ENCODE measurements at places on chromosomes 7 and 10.

GRCh38 chr7:94975336-94975735 is 67.9 kb downstream of the PPP1R9A start:
- DNase-seq = no peak

GRCh38 chr7:30280631-30281030 is 3.8 kb upstream of the ZNRF2 start:
- no peak for DNase-seq

- no peak for DNase-seq
These were observed 58.6 kb upstream of the KCNIP2 start for GRCh38 chr10:101902032-101902819.

GRCh38 chr7:151427705-151428377 is 12.1 kb downstream of the CRYGN start:
- no peak for DNase-seq

GRCh38 chr7:101632641-101633040 is 3.5 kb upstream of the MYL10 start:
- DNase-seq = no peak

- no peak for DNase-seq
These were observed 51.7 kb upstream of the NANOS1 start for GRCh38 chr10:118977835-118978234.

DNA sequence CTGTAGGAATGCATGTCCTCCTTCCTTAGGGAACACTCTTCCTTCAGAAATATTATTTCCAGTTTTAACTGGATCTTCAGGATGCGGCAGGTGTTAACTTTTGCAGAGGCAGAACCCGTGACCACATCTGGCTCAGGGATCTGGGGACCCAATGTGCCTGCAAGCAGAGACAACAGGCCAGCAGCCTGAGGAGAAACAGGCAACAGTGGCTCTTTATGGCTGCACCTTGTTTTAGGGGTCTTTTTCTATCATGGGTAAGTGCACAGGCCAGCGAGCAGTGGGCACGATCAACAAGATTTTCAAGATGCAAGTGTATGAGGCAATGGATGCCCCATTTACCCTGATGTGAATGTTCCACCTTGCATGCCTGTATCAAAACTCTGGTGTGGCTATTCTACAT is 497.5 kb upstream of the KLF6 start:
- DNase-seq = no peak

GRCh38 chr7:1447551-1448244 is 11.6 kb downstream of the MICALL2 start:
- DNase-seq = no peak

DNA sequence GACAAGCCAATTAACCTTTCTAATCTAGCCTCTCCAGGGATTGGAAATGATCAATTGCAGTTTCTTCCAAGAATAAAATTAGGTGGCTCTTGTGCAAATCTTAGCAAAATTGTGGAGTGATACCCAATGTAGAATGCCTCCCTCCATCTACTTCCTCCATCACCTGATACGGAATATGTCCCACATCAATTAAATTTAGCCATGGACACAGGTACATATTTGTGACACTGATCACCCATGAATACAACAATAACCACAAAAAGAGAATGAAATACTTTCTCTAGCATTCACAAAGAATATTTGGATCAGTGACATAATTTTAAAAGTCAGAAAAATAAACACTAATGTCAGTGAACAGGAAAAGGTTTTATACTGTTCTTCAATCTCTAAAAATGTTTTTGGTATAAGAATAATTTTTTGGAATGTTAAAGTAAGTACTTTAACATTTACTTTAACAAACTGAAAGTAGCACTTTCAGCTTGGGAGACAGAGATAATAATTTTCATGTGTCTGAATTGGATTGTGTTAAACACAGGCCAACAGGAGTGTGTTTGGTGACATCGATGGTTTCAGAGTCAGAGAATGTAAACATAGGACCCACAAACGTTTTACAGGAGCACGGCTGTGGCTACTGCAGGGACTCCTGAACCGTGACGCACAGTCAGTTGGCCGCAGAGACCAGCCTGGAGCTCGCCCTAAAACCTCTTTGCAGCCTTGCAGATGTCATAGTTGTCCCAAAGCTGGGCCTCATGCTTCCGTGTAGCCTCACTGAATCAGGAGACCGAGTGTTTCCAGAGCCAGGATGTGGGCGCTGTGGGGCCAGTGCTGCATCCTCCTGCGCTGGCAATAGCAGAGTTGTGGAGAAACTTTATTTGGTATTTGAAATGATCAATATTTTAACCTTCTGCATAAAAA is 7.2 kb downstream of the RBM20 start:
- no peak for DNase-seq

- no peak for DNase-seq
These were observed 219.7 kb upstream of the ZMIZ1 start for GRCh38 chr10:78849115-78849514.

DNA sequence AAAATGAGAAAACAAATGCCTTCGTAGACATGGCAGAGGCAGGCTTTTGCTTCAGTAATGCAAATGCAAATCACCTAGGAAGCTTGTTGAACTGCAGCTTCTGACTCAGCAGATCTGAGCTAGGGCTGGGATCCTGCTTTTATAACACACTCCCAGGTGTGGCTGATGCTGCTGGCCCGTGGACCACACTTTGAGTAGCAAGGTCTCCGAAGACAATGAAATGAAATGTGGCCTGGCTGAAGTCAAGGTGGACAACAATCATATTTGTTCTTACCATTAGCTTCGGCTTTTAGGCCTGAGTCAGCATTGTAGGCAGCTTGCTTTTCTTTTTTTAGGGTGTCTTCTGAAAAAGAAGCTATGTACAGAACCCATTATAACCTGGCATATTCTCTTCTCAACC is 26.3 kb downstream of the COL17A1 start:
- DNase-seq = no peak

DNA sequence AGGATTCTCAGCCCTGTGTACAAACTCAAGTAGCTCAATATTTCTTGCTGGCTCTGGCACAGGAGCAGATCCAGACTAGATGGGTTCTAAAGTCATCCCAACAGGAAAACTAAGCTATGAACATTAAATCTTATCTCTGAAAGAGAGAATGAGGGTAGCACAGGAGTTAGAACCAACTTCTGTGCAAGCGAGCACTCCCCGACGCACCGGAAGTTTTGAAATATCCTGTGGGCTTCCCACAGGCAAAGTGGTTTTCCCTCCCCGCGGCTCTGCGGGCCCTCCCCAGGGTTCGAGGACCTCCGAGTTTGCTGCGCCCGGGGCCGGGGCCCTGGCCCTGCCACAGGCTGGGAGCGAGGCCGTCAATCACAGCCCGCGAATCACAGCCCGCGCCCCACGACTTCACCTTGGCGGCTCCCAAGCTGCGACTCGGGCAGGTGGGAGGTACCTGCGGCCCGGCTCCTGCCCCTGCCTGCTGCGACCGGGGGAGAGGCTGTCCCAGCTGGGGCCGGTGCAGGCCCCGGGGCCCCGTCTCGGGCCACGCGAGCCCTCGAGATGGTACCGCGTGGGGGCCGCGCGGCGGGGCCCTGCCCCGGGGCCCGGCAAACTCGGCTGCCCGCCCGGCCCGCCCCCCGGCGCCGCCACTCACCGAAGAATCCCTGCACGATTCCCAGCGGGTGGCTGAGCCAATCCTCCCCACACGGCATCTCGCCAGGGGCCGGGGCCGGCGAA is 598 bp downstream of the MCMBP start:
- DNase-seq = no peak

DNA sequence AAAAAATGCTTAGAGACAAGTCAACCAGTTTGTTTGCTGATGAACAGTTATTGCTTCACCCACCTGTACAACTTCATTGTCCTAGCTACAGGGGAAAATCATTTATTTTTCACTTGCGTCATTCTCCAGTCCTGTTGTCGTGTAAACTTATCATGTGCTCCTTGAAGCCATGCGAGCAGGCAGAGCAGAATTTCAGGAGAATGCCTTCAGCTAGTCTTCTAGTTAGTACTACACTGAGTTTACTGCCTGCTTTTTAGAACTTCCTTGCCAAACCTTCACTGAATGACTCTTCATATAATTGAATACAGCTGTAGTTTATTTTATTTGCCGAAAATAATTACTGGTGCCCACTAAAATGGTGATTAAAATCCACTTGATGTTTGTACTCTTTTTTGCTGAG is 15.6 kb downstream of the RPA3 start:
- no peak for DNase-seq

DNA sequence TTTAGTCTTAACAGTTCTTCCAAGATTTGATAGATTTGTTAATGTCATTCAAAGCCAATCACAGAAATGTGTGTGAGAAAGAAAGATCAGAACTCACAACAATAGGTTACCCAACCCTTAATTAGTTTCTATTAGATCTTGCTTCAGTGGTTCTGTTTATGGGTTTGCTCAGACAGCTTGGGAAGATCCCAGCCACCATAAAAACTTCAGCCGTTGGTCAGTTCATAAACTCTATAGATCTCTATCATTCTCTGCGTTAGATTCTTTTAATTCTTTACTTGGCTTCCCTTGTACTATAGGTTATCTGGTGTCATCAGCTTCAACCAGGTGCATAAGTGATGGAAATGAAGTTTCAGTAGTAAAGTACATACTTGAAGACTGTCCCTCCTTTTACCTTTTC is 54.4 kb downstream of the ZNF277 start:
- no peak for DNase-seq

DNA sequence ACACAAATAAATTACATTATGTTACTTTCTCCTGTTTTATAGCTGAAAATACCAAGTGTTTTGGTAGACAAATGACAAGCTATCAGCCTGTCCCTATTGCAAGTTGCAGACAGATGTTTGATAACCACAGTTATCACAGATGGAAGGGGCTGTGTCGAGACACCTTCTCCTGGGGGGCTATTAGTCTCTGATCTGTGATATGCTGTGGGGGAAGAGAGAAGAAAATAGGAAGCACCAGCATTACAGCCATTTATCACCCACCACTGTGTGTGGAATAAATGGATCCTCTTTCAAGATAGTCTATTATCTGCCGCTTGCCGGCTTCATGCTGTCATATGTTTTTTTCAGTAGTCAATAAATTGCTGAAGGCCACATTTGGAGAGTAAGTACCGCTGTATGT is 597.2 kb upstream of the ADARB2 start:
- DNase-seq = no peak

DNA sequence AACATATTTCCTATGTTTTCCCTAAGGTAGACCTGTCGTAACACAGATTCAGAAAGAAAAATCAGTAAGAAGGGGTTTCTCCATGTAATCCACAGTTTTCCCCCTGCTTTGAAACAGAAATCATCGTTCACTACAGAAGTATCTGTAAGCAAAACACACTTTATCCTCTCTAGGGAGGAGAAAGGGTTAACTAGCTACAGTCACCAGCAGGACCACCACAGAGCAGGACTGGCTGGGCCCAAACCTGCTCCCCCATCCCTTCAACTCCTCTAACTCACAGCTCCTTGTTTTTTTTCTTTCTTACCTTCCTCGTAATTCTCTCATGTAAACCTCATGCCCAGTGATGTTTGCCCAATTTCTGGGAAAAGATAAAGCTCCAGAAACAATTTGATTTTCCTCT is 167.7 kb downstream of the RAPGEF5 start:
- DNase-seq = no peak

GRCh38 chr7:123580406-123581161 is 21.0 kb upstream of the ASB15 start:
- DNase-seq = peak; percentile 49

GRCh38 chr7:127751062-127751461 is 99.1 kb downstream of the SND1 start:
- no peak for DNase-seq

GRCh38 chr7:143354965-143355364 is 7.5 kb downstream of the FAM131B start:
- no peak for DNase-seq

DNA sequence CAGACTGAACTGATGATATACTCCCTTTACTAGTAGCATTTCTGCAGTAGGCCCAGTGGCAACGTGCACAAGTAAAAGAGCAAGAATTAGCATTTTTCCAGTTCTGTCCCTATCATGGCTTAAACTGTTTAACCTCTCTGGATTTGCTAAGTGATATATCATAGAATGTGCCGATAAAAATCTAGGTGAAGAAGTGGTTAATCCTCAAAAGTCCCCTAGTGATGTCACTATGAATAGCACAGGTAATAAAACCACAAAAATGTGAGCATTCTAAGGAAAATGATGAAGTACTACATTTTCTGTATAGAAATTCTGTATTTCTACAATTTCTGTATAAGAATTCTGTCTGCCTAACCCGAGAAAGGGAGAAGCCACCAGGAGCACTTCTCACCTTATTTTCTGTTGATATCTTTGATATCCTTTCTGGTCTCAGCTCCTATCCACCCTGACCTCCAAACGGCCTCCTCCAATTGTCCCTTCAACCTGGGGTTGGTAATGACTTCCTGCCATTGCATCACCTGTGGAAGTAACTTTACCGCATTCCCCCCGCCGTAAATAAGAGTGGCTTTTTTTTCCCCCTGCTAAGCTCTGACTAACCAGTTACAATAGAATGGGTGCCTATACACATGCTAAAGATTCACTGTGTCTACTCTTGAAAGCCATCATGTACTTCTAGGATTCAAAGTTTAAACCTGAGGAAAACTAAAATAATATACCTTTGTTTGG is 155.9 kb upstream of the ASAH2 start:
- no peak for DNase-seq

DNA sequence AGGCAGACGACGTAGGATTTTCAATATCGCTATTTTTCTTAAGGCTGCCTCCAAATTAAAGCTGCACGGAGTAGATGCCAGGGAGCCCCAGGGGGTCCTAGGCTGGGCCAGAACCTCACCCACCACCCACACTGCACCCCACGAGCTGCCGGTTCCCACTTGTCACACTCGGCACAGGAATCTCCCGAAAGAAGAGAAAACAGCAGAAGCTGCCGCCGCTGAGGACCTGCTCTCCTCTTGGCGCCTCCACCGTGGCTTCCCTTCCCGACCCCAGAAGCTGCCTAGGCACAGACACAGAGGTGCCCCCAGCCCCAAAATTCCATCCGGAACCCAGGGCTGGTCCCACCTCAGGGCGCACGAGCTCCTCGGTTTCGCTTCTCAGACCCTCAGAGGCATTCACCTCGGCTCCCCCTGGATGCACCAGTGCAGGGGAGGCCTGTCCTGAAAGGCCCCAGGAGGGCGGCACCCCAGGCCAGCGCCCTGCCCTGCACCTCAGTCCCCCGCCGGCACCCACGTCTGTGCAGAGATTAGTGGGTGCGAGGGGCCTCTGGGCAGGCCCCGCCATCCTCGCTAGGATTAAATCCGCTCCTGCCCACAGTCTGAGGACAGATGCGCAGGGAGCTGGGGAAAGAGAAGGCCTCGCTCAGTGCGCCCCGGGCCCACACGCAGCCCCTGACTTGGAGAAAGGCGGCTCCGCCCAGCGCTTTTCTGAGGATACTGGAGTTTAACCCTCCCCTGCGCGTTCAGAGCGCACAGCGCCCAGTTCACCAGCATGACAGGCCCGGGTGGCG is 99.2 kb downstream of the PTPRN2 start:
- DNase-seq = no peak

DNA sequence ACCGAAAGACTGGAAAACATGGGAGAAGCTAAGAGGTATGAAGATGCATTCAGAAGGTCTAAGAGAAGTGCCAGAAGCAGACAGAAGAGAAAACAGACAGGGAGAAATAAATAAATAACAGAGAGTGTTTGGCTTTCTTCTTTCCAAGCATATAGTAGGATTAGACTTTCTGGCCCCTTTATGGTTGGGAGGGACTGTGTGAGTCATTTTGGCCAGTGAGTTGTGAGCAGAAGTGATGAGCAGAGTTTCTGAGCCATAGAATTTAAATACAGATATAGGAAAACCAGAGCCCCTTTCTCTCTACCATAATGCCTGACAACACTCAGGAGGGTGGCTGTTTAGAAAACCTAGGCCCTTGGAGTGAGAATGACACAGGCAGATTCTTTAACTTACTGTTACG is 171.0 kb downstream of the PPP1R17 start:
- DNase-seq = no peak
